ENCODE measurements at places on chromosomes 12 and 14.

- no peak for DNase-seq
Observed at GRCh38 chr14:79661752-79662151, 549.6 kb downstream of the DIO2 start.

DNA sequence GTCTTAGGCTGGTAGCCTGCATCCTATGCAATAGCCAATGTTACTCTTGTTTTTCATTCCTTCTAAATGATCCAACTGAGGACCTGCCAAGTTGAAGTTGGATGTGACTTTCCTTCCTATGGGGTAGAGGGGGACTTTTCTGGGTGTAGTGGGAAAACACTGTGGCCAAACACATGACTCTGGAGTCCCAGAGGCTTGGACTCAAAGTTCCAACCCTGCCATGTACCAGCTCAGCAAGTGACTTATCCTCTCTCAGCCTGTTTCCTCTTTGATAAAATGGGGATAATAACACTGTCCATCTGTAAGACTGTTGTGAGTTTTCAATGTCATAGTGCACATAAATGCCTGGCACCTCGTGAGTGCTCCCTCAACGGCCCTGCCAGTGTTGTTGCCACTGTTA lies 97.0 kb downstream of the ZFP36L1 start:
- DNase-seq, result no peak

DNA sequence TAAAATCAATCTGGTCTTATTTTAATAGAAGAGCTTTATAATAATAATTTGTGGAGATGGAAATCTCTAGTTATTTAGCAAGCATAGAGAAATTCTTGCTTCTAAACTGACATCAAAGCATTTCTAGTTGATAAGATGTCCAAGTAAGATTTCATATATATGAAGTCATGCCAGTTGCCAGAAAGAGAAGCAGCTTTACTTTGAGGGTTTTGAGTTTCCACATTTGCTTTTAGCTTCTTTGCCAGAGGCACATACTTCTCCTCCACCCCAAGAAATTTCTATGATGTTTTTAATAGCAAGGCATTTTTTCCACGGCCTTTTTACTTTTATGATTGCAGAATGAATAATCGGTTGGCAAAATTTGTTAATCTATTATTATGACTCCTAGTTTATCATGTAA lies 24.2 kb upstream of the YAF2 start:
- no peak for DNase-seq

GRCh38 chr12:16359512-16360491 lies 12.4 kb downstream of the MGST1 start:
- peak; percentile 24 for DNase-seq

DNA sequence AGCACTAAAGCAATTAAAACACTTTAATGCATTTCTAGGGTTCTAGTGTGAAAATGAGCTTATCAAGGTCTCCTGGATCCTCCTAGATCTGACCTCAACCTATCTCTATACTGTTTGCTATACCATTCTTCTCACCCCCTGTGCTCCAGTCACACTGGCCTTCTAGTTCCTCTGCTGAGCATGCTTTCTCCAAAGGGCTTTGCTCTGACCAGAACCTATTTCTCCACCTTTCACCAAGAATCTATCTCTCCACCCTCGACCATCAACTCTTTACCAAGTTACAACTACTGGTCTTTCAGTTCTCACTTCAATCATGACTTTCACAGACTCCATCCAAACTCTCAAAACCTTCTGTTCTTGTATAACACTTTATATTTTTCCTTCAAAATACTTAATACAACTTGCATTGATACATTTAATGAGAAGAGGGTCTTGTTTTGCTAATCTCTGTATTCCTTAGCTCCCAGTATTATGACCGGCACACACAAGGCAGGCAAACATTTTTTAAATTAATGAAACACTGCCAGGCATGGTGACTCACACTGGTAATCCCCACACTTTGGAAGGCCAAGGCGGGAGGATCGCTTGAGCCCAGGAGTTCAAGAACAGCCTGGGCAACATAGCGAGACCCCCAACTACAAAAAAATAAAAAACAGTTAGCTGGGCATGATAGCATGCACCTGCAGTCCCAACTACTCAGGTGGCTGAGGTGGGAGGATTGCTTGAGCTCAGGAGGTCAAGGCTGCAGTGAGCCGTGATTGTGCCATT lies 22.8 kb downstream of the PPP1R12A start:
- DNase-seq, result no peak

- peak; percentile 72 for DNase-seq
Observed at GRCh38 chr14:50342221-50343078, 30.3 kb downstream of the DMAC2L start.

GRCh38 chr12:33876618-33877017 lies 145.7 kb upstream of the ALG10 start:
- no peak for DNase-seq

DNA sequence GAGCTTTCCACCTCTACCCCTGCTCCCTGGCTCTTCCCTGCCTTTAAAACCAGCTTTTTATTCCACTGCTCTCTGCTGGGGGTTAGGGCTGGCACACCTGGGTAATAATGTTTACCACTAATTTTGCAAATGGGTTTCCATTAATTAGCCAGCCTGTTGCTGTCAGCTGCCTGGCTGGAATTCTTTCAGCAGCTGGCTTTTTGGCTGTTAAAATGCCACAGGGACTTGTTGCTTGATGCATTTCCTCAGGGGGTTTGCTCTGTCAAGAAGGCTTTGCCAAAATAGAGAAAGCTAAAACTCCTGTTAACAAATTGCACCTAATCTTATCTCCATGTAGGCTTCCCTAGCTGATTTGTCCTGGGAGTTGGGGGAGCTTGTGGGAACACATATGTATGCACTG lies 51.8 kb upstream of the PSMC1 start:
- no peak for DNase-seq

DNA sequence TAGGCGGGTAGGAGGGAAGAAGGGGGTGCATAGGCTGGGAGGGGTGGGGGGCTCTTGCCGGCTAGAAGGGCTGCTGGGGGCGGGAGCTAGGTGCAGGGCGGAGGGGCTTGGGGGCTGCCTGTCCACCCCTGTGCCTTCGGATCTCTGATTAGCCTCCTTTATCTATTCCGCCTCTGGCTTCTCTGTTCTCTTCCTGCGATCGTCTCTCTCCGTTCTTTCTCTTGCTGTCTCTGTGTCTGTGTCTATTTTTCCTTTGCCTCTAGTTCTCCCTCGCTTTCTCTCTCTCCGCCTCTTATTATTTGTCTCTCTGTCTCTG lies 166.7 kb upstream of the LHX5 start:
- DNase-seq, result no peak

GRCh38 chr12:50402264-50403000 lies 1.7 kb downstream of the LARP4 start:
- no peak for DNase-seq

GRCh38 chr12:126112141-126112540 lies 1046.9 kb downstream of the AACS start:
- DNase-seq, result no peak

- DNase-seq, result no peak
Observed at GRCh38 chr14:88793259-88793625, 489 bp upstream of the EML5 start.

DNA sequence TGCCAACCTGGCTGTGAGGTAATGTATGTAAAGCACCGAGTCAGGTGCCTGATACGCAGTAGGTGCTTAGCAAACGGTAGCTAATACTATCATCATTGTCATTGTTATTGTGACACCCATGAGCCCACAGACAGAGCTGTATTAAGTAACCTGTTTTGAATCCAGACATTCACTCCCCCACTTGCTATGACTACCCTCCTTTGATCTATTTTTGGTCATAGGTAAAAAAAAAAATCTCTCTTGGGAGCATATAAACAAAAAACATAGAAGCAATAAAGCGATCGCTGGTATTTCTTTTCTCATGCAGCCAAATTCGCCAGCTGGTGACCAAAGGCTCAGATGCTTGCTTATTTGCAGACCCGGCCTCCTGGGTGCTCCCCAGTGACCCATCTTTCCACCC lies 330.2 kb downstream of the DPF3 start:
- no peak for DNase-seq

DNA sequence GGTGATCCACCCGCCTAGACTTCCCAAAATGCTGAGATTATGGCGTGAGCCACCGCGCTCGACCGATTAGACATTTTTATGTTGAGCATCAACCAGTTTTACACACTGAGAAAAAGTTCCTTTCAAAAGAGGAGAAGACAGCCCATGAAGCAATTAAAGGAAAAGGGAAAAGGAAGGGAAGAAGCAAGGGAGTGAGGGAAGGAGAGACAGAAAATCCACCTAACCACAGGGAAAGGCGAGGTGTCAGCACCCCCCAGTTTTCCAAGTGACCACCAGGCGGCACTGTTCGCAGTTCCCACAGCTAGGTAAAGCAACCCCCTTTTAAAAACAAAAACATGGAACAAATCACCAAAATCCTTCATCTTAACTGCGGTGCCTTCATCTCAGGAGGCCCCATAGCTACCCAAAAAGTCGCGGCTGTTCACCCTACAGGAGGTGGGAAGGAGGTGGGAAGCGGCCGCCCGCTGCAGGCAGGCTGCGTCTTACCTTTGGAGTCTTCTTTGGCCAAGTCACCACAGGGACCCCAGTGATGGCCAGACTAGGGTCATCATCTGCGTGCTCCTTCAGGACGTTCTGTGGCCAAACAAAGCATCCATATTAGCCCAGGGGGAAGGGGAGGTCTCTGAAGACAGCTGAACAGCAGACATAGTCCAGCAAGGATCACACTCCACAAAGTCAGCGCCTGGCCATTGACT lies 86.6 kb downstream of the KDM2B start:
- DNase-seq, result peak; percentile 64

DNA sequence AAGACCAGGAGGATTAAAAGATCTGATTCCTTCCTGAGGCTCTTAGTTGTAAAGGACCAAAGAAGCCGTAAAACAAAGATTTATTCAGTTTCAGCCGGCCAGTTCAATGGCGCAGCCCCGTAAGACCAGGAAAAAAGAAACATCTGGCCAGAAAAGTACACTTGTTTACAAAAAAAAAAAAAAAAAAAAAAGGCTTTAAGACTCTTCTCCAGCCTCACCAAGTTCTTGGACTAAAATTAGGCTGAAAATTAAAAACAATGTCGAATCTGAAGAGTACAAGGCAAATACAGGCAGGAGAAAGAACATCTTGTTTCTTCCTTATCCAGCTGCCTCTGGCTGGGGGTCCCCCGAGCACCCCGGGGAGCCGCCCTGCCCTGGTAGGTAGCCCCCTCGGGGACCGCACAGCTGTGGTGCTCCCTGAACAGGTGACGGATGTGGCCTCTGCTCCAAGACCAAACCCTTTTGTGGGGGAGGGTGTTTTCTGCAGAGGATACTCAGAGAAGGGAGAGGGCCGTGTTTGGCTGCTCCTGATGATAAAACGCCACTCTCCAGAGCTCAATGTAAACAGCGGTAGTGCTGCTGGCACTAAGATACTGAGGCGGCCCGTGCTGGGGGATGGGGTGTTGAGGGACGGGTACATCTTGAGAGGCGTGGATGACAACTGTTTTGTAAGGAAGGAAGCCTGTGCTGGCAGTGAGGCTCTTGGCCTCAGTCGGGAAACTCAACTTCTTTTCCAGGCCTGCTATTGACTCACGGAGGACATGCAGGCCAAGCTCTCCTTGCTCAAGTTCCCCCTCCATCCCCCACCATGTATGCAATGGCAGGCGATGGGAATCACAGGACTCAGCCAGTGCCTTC lies 201.0 kb upstream of the DIO3 start:
- no peak for DNase-seq

- no peak for DNase-seq
Observed at GRCh38 chr14:77681196-77682157, 26.3 kb downstream of the ALKBH1 start.
